ENCODE measurements at places on chromosomes 1 and 21.

DNA sequence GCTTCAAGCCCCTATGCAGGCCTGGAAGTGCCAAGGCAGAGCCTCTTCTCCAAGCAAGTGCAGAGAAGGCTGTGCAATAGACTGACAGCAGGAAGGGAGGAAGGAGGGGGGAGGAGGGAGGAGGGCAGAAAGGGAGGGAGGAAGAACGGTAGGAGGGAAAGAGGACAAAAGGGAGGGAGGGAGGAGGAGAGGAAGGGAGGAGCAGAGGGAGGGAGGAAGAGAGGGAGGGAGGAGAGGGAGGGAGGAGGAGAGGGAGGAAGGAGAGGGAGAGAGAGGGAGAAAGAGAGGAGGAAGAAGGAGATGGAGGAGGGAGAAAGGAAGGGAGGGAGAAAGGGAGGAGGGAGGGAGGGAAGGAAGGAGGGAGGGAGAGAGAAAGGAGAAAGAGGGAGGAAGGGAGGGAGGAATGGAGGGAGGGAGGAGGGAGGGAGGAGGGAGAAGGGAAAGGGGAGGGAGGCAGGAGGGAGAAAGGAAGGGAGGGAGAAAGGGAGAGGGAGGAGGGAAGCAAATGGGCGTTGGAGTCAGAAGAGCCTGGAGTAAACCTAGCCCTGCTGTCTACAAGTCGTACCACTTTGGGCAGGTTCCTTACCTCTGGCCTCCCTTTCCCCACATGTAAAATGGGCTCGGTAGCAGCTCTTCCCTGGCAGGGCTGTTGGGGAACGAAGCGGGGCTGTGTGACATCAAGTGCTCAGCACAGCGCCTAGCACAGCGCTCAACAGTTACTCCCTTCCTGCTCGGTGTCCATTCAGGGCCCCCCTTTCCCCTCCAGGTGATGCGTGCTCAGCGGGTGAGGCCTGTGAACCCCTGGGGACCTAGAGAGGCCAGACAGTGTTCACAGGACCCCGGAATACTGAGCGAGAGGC lies 244.6 kb downstream of the NPHP4 start:
- no peak for DNase-seq

DNA sequence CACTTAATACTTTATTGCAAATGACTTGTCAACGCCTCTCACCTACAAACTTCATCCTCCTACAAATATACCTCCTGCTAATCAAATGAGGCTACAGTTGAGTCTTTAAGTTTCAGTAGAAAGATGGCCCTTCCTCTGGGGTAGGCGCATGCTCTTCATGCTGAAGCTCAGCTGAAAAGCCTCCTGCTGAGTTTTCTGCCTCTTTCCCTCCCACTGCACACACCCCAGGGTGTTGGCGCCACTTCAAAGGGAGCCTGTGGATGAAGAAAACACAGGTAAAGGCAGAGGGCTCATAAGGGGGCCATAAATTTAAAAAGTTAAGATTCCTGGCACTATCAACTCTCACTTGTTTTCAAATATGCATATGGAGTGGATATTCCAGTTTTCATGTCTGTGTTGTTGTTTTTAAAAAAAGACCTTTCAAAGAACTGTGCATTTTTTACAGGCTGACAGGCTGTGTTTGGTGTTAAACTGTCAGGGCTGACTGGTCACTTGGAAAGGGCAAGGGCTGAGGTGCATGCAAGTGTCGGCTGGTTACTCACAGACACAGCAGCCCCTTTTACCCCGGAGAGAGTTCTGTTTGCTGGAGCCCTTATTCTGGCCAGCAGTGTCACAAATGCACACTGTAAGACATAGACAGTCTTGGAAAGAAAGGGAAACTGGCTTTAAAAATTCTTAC lies 42.9 kb upstream of the LGALS8 start:
- DNase-seq, result no peak

DNA sequence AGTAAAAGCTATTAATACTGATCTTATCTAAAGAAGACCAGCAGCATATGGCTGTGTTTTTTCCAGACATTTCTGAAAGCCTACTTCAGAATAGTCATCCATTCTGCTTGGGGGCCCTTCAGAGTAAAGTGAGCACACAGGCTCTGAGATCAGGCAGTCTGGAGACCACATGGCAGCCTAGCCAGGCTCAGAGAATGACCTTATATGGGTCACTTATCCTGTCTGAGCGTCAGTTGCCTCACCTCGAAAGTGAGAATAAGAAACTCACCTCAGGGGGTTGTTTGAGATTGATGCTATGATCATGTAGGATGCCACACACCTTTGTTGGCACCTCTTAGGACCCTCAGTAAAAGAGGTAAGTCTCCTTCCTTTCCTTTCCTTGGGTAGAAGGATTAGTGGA lies 270.4 kb downstream of the GRIK1 start:
- DNase-seq, result peak; percentile 3

GRCh38 chr21:45320261-45321025 lies 32.7 kb upstream of the POFUT2 start:
- DNase-seq, result no peak

GRCh38 chr1:177008653-177009052 lies 155.9 kb downstream of the ASTN1 start:
- no peak for DNase-seq

DNA sequence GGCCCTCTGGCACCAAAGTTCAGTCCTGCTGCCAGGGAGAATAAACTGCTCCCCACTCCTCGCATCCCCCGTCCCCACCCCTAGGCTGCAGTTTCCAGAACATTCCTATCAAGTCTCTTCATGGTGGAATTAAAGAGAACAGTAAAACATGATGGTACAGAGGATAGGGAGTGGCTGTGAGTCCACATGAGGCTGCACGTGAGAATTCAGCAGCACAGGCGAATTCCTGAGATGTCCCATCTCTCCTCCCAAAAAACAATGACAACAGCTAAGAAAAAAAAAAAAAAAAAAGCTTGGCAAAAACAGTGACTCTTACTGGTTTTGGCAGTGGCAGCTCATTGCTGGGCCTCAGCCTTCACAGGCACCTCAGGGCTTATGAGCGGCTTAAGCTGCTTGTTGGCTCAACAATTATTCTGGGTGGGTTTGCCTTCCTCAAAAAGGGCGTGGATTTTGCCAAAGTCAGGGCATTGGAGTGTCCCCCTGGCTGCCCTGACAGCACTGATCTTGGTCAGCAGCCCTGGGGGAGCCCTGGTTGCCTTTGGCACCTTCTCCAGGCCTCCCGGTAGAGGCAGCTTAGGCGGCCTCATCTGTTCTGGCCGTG lies 5.7 kb upstream of the IFFO2 start:
- no peak for DNase-seq

- DNase-seq, result no peak
Observed at GRCh38 chr1:178102218-178102617, 8.3 kb downstream of the RASAL2 start.

- DNase-seq, result no peak
Observed at GRCh38 chr1:112803906-112804762, 89.0 kb upstream of the PPM1J start.

DNA sequence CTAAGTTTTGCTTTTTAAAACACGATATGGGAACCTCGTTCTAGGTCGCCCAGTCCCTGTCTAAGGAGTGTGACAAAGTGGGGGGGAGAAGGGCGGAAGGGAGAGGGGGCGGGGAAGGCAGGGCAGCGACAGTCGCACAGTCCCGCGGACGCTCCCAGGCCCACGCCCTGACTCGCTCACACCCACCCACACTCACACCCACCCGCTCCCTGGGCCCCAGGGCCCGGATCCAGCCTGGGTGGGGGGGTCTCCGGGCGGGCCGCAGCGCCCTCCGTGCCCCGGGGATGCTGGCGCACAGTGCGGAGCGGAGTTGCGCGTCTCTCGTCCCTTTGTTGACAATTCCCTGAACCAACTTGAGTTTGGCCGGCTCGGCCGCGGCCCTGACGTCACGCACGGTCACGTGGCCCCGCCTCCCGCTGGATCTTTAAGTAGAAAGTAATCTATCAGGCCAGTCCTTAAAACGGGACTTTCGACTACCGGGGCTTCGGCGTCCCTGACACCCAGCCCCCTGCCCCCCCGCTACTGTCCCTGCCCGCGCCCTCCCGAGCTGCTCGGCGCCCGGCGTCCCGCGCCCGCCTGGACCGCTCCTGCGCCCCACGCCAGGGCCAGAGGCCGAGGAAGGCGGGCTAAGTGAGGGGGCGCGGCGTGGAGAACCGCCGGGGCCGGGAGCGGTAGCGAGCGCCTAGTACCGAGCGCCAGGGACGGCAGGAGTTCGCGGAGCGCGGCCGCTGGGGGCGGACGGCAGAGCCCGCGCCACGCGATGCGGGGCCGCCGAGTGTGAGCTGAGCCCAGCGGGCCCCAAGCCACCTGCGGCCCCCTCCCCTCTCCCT lies at the start of gene FOXD3:
TSS of gene FOXD3 (plus strand) at position 454 of the 830 bp plus-strand sequence. CDS start 492 bp downstream, outside the sequence.
- no peak for DNase-seq

DNA sequence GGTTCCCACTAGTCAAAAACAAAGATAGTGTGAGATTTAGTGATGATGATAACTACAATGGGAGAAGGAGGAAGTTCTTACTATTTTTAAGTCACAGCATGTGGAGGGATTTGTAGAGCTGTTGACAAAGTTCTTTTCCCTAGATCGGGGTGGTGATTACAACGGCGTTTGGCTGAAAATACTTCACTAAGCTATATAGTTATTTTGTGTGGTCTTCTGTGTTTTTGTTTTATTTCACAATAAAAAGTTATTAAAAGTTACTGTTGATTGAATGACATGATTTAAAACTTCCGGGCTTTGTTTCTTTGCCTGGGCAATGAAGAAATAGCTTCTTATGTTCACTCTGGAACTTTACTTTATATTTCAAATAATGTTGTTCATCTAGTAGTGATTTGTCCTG lies 47.3 kb upstream of the SSX2IP start:
- DNase-seq, result no peak

DNA sequence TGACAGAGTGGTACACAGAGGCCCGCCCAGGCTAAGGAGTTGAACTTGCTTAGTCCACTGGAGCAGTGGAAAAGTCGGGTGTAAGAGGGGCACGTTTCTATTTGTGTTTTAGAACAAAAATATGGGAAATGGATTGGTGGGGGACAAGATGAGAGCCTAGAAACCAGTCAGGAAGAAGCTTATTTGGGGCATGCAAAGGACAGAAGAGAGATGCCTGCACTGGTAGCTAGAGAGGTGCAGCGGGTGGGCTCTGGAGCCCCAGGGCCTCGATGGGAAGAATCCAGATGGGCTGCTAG lies 1.2 kb upstream of the LIN9 start:
- DNase-seq, result no peak

GRCh38 chr21:37670883-37671282 lies 245.4 kb downstream of the KCNJ6 start:
- no peak for DNase-seq

DNA sequence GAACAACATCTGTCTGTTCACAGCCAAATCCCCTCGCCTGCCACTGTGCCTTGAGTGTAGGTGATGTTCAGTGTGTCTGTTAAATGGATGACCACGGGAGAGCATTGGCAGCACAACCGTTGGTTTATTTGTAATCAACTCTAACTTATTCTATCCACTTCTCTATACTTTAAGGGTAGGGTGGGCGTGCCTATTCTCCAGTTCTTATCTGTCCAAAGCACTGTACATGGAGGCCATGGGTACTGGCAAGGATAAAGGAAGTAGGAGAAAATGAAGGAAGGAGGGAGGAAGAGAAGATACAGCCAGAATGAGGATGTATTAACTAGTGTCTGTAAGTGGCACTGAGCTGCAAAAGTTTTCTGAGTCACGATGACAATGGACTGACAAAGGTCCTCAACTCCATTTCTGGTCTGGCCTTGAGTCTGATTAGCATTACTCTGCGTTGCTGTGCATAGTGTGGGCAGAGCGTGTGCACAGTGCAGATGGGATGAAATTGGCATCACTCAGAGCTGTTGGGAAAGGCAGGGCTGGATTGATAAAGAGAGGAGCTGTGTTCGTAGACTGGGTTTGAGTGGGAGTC lies 7.1 kb downstream of the RHOU start:
- DNase-seq, result no peak

- peak; percentile 47 for DNase-seq
Observed at GRCh38 chr1:18100491-18101063, 7.0 kb upstream of the IGSF21 start.

GRCh38 chr1:3788756-3789420 lies 7.4 kb downstream of the LRRC47 start:
- DNase-seq, result no peak

- no peak for DNase-seq
Observed at GRCh38 chr1:33031506-33031905, 5.2 kb downstream of the AK2 start.

GRCh38 chr1:116544588-116545358 lies 26.1 kb downstream of the CD58 start:
- no peak for DNase-seq

DNA sequence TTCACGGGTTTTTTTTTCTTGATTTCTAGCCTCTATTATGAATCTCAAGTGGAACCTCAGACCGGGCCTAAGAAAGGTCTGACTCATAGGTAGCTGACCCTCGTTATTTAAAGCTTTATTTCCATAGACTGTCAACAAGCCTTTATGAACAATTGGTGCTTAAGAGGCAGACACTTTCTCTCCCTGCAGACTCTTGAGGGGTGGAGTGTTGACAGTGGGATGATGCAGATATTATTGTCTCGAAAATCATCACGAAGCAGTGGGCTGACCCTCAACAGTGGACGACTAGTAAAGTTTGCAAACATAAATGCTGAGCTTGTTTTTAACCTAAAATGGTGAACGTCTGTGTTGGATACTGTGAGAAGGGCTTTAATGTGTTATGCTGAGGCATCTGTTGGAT lies 1.8 kb downstream of the SFT2D2 start:
- no peak for DNase-seq

DNA sequence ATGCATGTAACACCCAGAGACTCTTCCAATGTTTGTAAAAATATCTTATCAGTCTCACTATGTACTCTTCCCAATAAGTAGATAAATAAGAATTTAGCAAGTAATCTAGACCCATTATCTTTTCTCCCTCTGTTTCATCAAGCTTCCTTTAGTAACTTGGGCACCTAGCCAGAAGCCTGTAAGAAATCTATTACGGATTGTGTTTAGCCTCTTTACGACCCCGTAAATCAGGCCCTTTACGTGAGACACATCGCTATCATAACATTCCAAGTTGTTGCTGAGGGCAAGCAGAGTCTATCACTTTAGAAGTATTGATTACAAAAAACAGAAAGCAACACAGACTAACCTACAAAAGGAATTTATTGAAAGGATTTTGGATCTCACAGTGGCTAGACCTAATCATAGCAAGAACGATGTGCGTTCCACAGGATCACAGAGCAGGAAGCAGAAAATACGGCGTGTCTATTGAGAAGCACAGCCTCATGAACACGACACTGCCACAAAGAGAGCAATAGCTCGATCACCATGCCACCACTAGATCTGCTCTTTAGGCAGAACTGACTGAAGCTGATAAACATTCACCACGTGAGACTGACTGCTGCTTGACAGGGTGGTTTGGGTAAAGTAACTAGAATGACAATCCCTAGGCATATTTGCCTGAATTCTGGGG lies 922.1 kb downstream of the AMY1C start:
- no peak for DNase-seq

DNA sequence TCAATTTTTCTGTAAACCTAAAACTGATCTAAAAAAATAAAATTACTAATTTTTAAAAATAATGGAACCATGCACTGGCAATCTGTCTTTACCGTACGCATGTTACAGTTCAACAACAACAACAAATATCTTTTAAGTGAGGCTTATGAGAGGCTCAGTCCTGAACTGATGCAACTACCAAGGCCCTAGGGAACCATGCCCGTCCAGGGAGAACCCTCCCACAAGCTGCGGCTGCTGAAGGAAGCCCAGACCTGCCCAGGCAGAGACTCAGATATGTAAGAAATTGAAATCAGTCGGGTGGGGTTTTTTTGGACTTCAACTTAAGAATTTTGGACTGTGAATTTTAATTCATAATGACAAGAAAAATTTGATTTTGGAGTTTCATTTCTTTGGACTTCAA lies 91.1 kb downstream of the NPHP4 start:
- DNase-seq, result no peak

GRCh38 chr1:29960156-29960755 lies 723.9 kb downstream of the PTPRU start:
- no peak for DNase-seq

- DNase-seq, result no peak
Observed at GRCh38 chr1:220701974-220702373, 11.8 kb downstream of the C1orf115 start.
